ENCODE measurements at places on chromosomes 12 and 14.

DNA sequence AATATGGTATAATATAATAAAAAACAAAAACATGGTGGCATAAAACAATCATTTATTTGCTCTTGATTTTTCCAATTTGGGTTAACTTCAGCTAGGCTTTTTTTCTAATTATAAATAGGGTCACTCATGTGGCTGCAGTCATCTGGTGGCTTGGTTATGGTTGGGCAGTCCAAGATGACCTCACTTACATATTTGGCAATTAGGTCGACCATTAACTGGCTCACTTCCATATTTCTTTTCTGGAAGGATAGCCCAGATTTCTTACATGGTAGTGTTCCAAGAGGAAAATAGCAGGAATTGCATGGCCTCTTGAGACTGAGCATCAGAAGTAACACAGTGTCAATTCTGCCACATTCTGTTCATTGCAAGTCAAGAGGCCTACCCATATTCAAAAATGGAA is 153.4 kb downstream of the FUT8 start:
- no peak for DNase-seq

DNA sequence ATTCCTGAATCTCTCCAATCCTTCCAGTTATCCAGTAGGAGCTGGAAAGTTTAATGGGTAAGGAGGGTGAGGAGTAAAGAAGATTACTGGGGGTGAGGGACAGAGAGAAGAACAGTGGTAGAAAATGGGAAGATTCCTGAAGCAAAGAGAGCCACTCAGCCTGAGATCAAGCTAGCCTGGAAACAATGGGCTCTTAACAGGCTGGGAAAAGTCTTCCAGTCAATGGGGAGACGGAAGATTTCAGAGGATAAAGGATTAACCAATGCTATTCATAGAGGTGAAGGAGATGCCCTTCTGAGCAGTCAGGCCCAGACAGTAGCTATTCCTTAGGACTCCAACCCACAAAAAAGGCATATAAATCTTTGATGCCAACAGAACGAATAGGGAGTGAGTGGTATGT is 14.8 kb downstream of the GDF11 start:
- no peak for DNase-seq

GRCh38 chr14:61566537-61567225 is 128.6 kb upstream of the HIF1A start:
- DNase-seq, result no peak

- DNase-seq, result no peak
These were observed 92.1 kb downstream of the DNAH10 start for GRCh38 chr12:123854232-123854631.

Data from thymus (tissue), 14 donors.